ENCODE measurements at places on chromosomes 6 and 20. TPM values are rescaled to one million over a fixed set of nuclear protein-coding genes. Genes with fewer than 3 reads are reported as not detected.

- no peak overlapping the region for H3K4me3 ChIP-seq
- DNase-seq = no peak
- H3K27me3 ChIP-seq = no peaks in the 10 kb centered on the region
- no peaks in the 10 kb centered on the region for H3K4me1 ChIP-seq
- peak overlapping the region; percentile 18 for H3K27ac ChIP-seq
- peaks cover 3% of the 10 kb centered on the region for H3K36me3 ChIP-seq
Observed at GRCh38 chr6:16551466-16551865, 209.8 kb downstream of the ATXN1 start.

The MUCL3 gene
- not detected for total RNA-seq

DNA sequence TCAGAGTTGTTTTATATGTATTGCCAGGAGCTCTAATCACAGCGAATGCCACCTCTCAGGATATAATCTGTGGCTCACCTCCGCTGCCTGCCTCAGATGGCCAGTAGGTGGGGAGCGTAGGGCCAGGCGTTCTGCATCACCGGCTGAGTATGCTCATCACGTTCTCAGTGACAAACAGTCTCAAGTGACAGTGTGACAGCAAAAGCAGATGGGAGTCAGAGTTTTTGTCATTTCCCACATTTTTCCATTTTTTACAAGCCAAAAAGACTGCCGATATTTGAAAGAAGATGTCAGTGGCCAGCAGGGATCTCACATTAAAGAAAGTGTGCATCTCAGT, 208.7 kb downstream of the ALDH8A1 start:
- H3K4me1 ChIP-seq = peaks cover 6% of the 10 kb centered on the region
- H3K27ac ChIP-seq = no peak overlapping the region
- H3K4me3 ChIP-seq = no peak overlapping the region
- peaks cover 3% of the 10 kb centered on the region for H3K27me3 ChIP-seq
- no peaks in the 10 kb centered on the region for H3K36me3 ChIP-seq
- no peak for DNase-seq

GRCh38 chr6:106715922-106716321, 86.5 kb downstream of the QRSL1 start:
- no peaks in the 10 kb centered on the region for H3K36me3 ChIP-seq
- no peak overlapping the region for H3K27ac ChIP-seq
- H3K4me1 ChIP-seq = peaks cover 32% of the 10 kb centered on the region
- no peaks in the 10 kb centered on the region for H3K27me3 ChIP-seq
- DNase-seq = no peak

- H3K27me3 ChIP-seq = peaks cover 17% of the 10 kb centered on the region
- no peaks in the 10 kb centered on the region for H3K36me3 ChIP-seq
- no peak for DNase-seq
- H3K4me1 ChIP-seq = peaks cover 3% of the 10 kb centered on the region
- no peak overlapping the region for H3K27ac ChIP-seq
Observed at GRCh38 chr6:159056432-159056831, 11.6 kb upstream of the TAGAP start.

DNA sequence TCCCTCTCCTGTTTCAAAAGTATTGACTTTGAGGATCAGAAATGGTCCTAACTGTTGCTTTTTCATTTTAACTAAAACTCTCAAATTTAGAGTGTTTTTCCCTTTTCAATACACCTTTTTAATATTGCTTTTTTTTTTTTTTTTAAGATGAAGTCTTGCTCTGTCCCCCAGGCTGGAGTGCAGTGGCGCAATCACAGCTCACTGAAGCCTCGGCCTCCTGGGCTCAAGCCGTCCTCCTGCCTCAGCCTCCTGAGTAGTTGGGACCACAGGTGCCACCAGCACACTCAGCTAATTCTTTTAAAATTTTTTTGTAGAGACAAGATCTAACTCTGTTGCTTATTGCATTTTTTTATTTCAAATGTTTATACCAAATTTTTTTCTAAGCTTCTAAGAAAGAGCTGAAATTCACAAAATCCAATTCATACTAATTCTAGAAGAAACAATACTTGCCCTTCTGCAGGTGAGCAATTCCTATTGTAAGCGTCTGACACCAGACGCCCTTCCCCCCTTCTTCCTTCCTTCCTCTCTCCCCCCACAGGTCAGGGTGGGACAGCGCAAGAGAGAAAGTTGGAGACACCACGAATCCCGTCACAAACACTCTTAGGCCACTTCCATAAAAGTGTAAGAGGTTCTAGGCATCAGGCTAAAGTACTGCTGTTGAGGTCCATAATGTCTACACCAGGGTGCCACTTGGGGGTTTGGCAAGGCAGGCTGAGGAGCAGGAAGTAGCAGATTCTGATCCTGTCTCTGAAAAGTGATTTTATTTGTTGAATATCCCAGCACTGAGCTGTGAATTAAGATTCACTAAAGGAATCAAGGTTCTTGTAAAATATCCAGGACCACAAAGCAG, 12.8 kb downstream of the DLL1 start:
- peaks cover 23% of the 10 kb centered on the region for H3K36me3 ChIP-seq
- no peak overlapping the region for H3K27ac ChIP-seq
- peaks cover 3% of the 10 kb centered on the region for H3K4me1 ChIP-seq
- H3K4me3 ChIP-seq = no peak overlapping the region
- no peak for DNase-seq
- peaks cover 16% of the 10 kb centered on the region for H3K27me3 ChIP-seq

The PLAGL1 gene
- total RNA-seq = 28.1 TPM

GRCh38 chr6:14722704-14723103, 523.2 kb upstream of the JARID2 start:
- H3K27me3 ChIP-seq = no peaks in the 10 kb centered on the region
- no peak overlapping the region for H3K4me3 ChIP-seq
- no peaks in the 10 kb centered on the region for H3K36me3 ChIP-seq
- H3K27ac ChIP-seq = no peak overlapping the region

The GPX5 gene
- not detected for total RNA-seq

The TFAP2C gene
- 0.50 TPM for total RNA-seq

GRCh38 chr6:68951270-68951669, 316.2 kb downstream of the ADGRB3 start:
- H3K27ac ChIP-seq = no peak overlapping the region
- DNase-seq = no peak
- H3K27me3 ChIP-seq = no peaks in the 10 kb centered on the region
- peak overlapping the region; percentile 22 for H3K4me3 ChIP-seq
- peaks cover 6% of the 10 kb centered on the region for H3K4me1 ChIP-seq

DNA sequence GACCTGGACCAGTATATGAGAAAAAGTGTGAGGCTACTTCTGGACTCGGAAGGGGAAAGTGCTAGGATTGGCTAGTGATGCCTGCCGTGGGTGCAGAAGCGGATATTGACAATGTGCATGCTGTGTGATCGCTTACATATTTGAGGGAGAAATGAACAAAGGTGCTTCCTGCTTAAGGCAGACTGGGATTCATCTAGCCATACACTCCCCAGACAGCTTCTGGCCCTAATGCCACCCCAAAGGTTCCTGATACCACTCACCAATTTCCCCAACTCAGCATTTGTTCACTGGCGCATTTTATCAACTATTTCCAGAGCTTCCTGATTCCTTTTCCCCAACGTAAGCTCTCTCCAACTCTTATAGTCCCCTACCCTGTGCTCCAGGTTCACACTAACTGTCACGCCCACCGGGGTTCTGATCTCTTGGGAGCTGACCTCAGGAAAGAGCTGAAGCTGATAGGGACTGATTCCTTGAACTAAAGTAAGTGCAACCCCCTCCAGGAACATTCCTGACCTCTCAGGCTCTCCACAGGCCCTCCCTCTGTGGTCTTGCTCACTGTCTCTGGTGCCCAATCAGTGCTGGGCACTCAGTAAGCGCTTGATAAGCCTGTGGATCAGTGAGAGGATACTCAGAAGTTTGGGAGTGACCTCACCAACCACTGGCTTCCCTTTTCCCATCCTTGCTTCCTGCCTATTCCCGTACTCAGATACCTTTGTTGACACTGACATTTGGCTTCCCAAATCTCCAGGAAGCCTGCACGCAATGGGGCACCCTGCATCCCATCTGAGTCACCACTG, 73.3 kb downstream of the MRPL14 start:
- no peaks in the 10 kb centered on the region for H3K36me3 ChIP-seq
- H3K27ac ChIP-seq = peak overlapping the region; percentile 53
- H3K4me3 ChIP-seq = no peak overlapping the region
- peaks cover 17% of the 10 kb centered on the region for H3K4me1 ChIP-seq
- H3K27me3 ChIP-seq = no peaks in the 10 kb centered on the region
- DNase-seq = no peak

- no peak overlapping the region for H3K27ac ChIP-seq
- no peak overlapping the region for H3K4me3 ChIP-seq
- no peak for DNase-seq
Observed at GRCh38 chr6:97557355-97557754, 274.3 kb upstream of the MMS22L start.

DNA sequence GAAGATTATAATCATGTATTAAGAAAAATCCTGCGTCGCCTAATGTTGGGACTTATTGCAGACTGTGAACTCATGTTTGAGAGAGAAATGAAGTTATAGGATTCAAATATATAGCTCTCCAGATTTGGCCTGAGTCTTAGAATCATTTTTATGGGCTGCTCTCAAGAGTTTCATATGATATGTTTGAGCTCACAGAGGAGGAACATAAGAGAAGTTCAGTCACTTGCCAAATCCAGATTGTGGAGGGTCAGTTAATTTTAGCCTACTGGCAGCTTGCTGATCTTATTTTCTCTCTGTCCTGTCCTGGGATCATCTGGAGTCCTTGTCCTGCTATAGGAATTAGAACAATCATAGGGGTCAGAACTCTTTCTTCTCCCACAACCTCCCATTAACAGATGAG, 186.1 kb upstream of the SUPT3H start:
- H3K27ac ChIP-seq = no peak overlapping the region
- H3K27me3 ChIP-seq = peaks cover 9% of the 10 kb centered on the region
- no peak for DNase-seq

The PPIL6 gene
- 7.9 TPM for total RNA-seq

The MROH8 gene
- 5.7 TPM for total RNA-seq

The ATP6V1G2 gene
- 1.5 TPM for total RNA-seq

DNA sequence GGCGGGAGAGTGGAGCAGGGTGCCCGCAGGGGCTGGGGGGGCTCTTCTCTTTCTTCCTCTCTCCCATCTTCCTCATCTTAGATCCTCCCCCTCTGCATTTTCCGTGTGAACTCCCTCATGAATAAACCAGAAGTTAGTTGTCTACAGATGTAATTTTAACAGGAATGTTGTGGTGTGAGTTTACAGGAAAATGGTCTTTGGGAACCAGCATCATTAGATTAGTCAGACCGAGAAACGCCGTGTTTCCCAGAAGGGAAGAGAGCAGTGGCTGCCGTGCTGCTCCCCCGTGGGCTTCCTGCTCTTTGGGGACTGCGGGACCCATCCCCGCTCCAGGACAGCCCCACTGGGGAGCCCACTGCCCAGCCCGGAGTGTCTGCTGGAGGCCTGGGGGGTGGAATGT, 3.4 kb downstream of the MYT1 start:
- peaks cover 38% of the 10 kb centered on the region for H3K27me3 ChIP-seq
- no peak for DNase-seq
- no peak overlapping the region for H3K4me3 ChIP-seq
- no peak overlapping the region for H3K27ac ChIP-seq

GRCh38 chr6:84774157-84774984, 10.0 kb upstream of the TBX18 start:
- H3K27me3 ChIP-seq = peaks cover 92% of the 10 kb centered on the region
- no peaks in the 10 kb centered on the region for H3K36me3 ChIP-seq
- peaks cover under 1% of the 10 kb centered on the region for H3K4me1 ChIP-seq
- H3K4me3 ChIP-seq = peak overlapping the region; percentile 64
- peak; percentile 52 for DNase-seq
- H3K27ac ChIP-seq = peak overlapping the region; percentile 49

The RWDD2A gene
- total RNA-seq = 7.6 TPM

DNA sequence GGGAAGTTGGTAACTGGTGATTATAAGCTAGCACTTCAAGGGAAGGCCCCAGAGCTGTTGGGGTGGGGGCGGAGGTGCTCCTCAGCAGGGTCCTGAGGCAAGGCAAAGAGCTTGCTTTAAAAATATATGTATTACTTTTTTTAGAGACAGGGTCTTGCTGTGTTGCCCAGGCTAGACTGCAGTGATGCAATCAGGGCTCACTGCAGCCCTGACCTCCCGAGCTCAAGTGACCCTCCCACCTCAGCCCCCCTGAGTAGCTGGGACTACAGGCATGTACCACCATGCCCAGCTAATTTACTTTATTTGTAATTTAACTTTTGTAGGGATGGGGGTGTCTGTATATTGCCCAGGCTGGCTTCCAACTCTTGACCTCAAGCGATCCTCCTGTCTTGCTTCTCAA, 87.2 kb downstream of the MYB start:
- H3K4me1 ChIP-seq = peaks cover 32% of the 10 kb centered on the region
- no peak for DNase-seq
- H3K27ac ChIP-seq = no peak overlapping the region
- H3K27me3 ChIP-seq = no peaks in the 10 kb centered on the region
- H3K4me3 ChIP-seq = no peak overlapping the region

The TMEM74B gene
- 21.9 TPM for total RNA-seq

DNA sequence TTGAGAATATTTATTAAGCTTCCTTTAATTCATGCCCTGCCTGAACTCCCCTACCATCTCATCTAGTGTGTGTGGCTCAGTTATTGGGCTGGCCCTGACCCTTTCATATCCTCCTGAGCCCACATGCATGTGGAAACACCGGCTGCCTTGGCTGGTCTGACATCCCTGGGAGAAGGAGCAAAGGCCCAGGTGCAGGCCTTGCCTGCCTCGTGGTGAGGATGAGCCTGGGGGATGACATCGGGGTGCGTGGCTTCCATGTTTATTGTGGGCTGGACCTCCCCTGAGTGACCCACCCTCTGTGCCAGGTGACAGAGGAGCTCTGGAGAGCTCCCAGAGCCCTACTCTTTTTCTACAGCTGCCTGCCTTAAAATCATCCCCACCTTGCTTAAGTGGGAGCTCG, 69.1 kb downstream of the FOXA2 start:
- no peaks in the 10 kb centered on the region for H3K27me3 ChIP-seq
- H3K4me1 ChIP-seq = peaks cover 61% of the 10 kb centered on the region
- H3K36me3 ChIP-seq = no peaks in the 10 kb centered on the region
- no peak overlapping the region for H3K4me3 ChIP-seq

The ARMC12 gene
- total RNA-seq = 0.36 TPM

The AGER gene
- total RNA-seq = 28.5 TPM

The MDN1 gene
- total RNA-seq = 44.1 TPM

DNA sequence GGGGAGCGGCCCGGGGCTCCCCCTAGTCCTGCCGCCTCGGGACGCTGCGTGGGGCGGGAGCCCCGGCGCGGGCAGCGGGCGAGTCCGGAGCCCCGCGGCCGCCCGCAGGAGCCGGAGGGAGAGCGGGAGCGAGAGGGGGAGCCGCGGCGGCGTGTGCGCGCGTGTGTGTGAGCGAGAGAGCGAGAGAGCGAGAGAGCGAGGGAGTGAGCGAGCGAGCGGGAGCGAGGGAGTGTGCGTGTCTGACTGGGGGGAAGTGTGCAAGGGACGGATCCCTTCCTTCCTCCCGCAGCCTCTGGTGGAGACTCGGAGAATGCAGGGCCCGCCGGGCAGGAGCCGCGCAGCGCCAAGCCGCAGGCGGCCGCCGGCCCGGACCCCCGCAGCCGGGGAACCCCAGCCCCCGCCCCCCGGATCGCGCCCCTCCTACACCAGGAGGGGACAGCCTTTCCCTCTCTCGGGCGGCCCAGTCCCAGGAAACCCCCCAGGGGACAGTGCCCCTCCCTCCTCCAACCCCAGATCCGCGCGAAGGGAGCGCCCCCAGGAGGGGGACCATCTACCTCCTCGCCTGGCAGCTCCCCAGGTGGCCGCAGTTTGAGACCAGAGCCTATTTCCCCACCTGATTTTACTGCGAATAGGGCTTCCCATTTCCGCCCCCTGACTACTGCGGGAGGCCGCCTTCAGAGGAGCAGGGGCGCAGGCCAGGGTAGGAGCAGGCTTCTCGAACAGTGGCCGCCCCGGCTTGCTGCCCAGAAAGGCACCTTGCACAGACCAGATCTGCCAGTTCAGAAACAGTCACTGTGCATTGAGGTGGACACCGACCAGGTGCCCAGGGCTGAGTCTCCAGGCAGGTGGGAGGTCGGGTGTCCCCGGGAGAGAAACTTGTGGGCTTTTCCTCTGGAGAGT, at the start of gene CDH22:
Gene CDH22, minus strand, starts transcription at position 241 of the 900 bp plus-strand sequence. CDS start 57,204 bp downstream, outside the sequence.
- peak within 1 kb of the TSS; percentile 72 for H3K4me3 ChIP-seq
- H3K36me3 ChIP-seq = no peaks in the 10 kb centered on the region
- DNase-seq = peak; percentile 47
- H3K27me3 ChIP-seq = peaks cover 84% of the 10 kb centered on the region
